Right hindlimb (tissue), 1 donor: ENCODE measurements at places on chromosomes 16 and 17.

DNA sequence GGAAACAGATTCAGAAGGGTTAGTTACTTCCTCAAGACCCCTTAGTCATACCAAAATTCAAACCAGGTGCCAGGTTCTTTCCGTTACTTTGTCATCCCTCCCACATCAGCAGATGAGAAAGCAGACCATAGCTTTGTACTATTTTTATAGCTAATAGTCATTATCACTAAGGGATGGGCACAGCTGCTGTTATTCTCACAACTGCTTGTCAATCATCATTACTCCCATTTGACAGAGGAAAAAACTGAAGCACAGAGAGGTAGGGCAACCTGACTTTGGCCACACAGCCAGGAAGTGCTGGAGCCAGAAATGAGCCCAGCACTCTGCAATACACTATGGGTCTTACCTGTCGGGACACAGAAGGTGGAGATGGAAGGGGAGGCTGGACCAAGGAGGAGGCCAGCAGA is 30.0 kb downstream of the TEKT5 start:
- no peak for DNase-seq

- DNase-seq: no peak
Measured at GRCh38 chr17:13864521-13864920, 204.8 kb upstream of the COX10 start.

GRCh38 chr16:84047626-84048025 is 5.0 kb upstream of the SLC38A8 start:
- no peak for DNase-seq

DNA sequence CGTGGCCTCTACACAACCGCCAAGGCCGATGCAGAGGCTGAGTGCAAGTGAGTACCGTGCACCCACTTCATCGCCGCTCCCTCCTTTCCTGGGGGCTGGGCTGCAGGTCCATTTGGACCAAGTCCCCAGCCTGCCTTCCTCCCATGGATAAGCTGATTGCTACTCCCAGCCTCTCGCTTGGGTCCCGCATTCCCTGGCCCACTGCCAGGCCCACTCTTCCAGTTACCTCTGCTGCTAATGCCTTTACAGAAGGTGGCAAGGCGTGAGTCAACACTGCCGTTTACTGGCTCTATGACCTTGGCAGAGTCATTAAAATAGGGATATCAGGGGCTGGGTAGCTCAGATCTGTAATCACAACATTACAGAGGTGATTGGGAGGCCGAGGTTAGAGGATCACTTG is 11.2 kb downstream of the SULT1A2 start:
- no peak for DNase-seq

DNA sequence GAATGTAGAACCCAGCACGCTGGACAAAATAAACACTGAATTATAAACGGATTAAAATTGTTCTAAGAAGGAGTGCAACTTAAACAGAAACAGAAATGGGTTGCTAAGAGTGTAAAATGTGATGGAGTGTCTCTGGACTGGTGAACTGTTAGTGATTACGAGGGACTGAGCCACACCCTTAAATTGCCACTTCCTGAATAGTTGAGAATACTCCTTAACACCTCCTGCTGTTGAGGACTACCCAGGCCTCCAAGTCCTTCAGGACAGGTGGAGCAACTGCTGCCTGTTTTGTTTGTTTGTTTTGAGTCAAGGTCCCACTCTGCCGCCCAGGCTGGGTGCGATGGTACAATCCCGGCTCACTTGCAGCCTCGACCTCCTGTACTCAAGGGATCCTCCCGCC is 25.8 kb upstream of the IRF8 start:
- no peak for DNase-seq

GRCh38 chr17:57892820-57893595 is 43.2 kb upstream of the MRPS23 start:
- peak; percentile 97 for DNase-seq

DNA sequence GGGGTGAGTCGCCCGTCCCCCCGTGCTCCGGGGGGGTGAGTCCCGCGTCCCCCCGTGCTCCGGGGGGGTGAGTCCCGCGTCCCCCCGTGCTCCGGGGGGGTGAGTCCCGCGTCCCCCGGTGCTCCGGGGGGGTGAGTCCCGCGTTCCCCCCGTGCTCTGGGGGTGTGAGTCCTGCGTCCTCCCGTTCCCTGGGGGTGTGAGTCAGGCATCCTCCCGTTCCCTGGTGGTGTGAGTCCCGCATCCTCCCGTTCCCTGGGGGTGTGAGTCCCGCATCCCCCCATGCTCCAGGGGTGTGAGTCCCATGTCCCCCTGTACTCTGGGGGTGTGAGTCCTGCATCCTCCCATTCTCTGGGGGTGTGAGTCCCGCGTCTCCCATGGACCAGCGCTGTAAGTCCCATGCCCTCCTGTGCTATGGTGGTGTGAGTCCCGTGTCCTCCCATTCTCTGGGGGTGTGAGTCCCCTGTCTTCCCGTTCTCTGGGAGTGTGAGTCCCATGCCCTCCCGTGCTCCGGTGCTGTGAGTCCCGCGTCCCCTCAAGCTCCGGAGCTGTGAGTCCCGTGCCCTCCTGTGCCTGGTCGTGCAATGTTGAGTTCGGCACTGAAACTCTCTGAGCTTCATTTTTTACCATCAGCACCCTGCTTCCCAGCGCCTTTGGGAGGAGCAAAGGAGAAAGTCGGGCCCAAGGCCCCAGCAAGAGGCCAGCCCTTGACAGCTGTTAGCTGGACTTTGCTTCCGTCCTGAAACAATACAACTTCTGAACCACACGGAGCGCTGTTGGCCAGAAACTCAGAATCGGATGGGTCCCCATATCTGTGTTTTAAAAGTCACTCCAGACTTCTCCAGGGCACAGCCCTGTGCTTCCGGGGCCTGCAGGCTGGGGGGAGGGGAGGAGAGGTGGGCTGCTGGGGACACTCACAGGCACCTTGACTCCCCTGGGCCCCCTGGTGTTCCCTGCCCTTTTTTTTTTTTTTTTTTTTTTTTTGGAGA is 11.5 kb upstream of the ZC3H18 start:
- peak; percentile 77 for DNase-seq
